Psoas muscle (tissue), 8 donors: ENCODE measurements at places on chromosomes 3 and 15. TPM values are rescaled to one million over a fixed set of nuclear protein-coding genes. Genes with fewer than 3 reads are reported as not detected.

Gene GPR149
- not detected for total RNA-seq

Gene EID1
- total RNA-seq, result 73.9 TPM

Gene KLHL40
- 241 TPM for total RNA-seq

Gene CHRM5
- not detected for total RNA-seq

Gene TIMP4
- 1.3 TPM for total RNA-seq

Gene SCAANT1
- total RNA-seq, result not detected

Gene LIPC
- total RNA-seq, result not detected

Gene CYP1A1
- 2.4 TPM for total RNA-seq

Gene SEC61A1
- 87.9 TPM for total RNA-seq

Gene PTX3
- total RNA-seq, result 0.19 TPM

Gene CISH
- 26.3 TPM for total RNA-seq

Gene NME9
- 1.5 TPM for total RNA-seq

Gene TMEM40
- total RNA-seq, result 0.59 TPM

Gene SLC9C1
- total RNA-seq, result 0.22 TPM

Gene INAFM2
- 30.2 TPM for total RNA-seq

Gene CEMIP
- 0.04 TPM for total RNA-seq

Gene ACTL6A
- 10.2 TPM for total RNA-seq

Gene MORC1
- total RNA-seq, result not detected

Gene WDR93
- not detected for total RNA-seq

Gene TM6SF1
- 9.2 TPM for total RNA-seq
